ENCODE measurements at places on chromosomes 5 and 9.

GRCh38 chr9:129746092-129746777 lies 6.6 kb downstream of the PTGES start:
- peaks cover 72% of the 10 kb centered on the region for H3K36me3 ChIP-seq
- no peaks in the 10 kb centered on the region for H3K27me3 ChIP-seq
- H3K27ac ChIP-seq: no peak overlapping the region
- DNase-seq: no peak
- no peak overlapping the region for H3K4me3 ChIP-seq

DNA sequence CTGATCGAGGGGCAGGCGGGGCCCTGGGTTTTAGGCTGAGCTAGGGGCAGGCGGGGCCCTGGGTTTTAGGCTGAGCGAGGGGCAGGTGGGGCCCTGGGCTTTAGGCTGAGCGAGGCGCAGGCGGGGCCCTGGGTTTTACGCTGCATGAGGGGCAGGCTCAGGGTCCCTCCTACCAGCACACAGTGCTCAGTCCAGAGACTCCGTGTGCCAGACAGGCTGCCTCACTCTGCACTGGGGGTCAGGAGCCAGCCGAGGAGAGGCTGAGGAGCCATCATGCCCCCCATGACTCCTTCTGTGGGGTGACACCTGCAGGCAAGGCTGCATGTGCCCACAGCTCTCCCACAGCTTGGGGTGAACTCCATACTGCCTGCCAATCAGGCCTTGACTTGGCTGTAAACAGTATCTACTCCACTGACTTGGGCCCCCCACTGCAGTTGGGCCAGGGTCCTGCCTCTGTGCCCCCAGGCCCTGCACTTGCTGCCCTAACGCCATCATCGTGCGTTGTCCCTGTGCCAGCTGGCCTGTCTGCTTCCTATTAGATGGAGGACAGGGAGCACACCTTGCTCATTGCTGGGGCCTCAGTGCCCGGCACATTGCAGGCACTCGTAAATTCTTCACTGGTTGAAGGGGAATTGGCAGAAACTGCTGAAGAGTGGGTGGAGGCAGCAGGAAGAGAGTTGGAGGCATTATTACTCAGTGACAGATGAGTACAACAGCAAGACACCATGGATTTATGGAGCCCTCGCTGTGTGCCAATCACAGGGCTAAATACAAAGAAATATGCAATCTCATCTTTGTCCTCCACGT lies 78.6 kb downstream of the AMBP start:
- H3K27me3 ChIP-seq: no peaks in the 10 kb centered on the region
- H3K4me3 ChIP-seq: no peak overlapping the region
- no peak for DNase-seq

DNA sequence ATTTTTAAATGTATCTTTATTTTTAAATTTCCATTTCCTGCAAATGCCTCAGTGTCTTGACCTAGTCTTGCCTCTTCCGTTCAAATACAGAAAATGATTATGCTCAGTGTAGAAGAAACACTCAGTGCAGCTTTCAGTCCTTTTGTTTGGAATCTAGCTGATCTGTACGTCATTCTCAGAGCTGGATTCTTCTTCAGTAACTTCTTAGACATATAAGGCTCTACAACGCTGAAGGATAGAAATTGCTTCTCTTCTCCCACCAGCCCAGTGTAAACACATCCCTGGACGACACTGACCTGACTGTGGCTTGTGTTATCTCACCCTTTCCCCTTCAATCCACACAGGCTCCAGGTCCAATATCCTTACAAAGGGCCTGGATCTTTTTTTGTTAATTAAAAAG lies 3.2 kb upstream of the ALDH1B1 start:
- H3K4me1 ChIP-seq: peaks cover 27% of the 10 kb centered on the region
- peak; percentile 32 for DNase-seq
- H3K36me3 ChIP-seq: no peaks in the 10 kb centered on the region
- H3K4me3 ChIP-seq: no peak overlapping the region
- H3K27ac ChIP-seq: no peak overlapping the region
- H3K27me3 ChIP-seq: no peaks in the 10 kb centered on the region

DNA sequence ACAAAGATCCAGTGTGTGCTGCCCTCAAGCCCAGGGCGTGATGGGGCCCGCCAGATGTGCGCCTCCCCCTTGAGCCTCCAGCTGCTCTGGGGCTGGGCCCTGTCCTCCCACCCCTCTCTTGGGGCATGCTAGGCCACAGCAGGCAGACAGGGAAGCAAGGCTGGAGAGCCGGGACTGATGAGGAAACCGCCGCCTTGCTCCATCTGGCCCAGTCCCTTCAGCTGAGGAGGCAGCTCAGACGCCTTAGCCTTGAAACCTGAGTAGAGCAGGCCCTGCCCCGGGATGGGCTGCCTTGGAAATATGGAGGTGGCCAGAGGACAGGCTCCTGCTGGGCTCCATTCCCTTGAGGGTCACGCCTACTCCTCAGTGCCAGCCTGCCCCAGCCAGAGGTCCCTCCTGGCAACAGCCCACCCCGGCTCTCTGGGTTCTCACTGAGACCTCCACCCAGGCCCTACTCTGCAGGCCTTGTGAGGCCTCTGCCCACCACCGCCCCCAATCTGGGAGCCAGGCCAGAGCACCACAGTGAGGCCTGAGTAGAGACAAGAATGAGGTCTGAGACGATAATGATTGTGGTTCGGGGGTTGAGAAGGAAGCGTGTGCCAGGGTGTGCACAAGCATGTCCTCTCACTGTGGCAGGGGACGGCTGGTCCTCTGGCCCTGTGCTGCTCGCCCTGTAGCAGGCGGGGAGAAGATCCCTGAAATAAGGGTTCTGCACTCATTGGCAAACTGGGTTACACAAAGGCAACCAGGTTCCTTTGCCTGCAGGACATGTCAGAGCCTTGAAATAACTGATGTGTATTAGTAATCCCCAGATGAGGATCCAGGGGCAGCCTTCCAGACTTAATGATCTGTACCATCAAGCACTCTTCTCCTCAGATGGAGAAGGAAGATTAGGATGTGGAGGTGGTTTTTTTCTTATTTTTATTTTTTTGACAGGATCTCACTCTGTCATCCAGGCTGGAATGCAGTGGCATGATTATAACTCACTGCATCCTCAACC lies 30.9 kb downstream of the CXXC5 start:
- no peak for DNase-seq
- H3K4me1 ChIP-seq: peaks cover 74% of the 10 kb centered on the region
- H3K27ac ChIP-seq: peak overlapping the region; percentile 53
- peaks cover 76% of the 10 kb centered on the region for H3K36me3 ChIP-seq
- H3K4me3 ChIP-seq: no peak overlapping the region

DNA sequence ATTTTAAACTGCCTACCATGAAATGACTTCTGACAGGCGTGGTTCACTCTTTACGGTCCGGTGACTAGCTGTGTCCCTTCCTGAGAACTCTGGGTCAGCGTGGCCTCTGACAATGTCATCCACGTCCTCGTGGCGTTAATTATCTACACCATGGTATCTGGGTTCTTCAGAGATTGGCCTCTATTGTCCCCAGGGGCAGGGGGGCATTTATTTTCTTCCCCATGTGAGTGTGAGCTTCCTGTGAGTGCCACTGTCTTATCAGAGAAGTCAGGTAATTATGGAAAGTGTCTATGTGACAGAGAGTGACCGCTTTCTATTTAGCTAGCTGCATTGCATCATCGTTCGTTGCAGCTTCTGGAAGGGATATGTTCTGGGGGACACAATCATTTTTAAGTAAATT lies 77.2 kb downstream of the FBXL7 start:
- no peak overlapping the region for H3K4me3 ChIP-seq
- H3K27ac ChIP-seq: no peak overlapping the region
- DNase-seq: no peak
- H3K36me3 ChIP-seq: peaks cover 5% of the 10 kb centered on the region
- no peaks in the 10 kb centered on the region for H3K27me3 ChIP-seq

DNA sequence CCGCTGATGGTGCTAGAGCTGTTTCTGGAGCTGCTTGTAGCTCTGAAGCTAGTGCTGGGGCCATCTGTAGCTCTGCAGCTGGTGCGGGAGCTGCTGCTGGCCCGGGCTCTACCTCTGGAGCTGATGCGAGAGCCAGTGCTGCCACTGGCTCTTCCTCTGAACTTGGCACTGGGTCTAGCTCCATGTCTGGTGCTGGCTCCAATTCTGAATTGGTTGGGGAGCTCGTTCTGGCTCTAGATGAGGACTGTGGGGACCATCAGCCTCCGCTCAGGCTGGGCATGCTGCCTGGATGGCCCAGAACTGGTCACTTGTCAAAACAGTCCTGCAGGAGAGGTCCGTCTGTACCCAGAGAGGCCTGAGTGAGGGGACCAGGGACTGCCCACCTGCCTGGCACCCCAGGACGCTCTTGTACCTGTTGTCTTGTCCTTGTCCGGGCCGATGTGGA lies 21.5 kb downstream of the OBP2B start:
- no peak for DNase-seq
- H3K4me3 ChIP-seq: no peak overlapping the region
- H3K27me3 ChIP-seq: peaks cover 44% of the 10 kb centered on the region
- H3K4me1 ChIP-seq: peaks cover 7% of the 10 kb centered on the region

DNA sequence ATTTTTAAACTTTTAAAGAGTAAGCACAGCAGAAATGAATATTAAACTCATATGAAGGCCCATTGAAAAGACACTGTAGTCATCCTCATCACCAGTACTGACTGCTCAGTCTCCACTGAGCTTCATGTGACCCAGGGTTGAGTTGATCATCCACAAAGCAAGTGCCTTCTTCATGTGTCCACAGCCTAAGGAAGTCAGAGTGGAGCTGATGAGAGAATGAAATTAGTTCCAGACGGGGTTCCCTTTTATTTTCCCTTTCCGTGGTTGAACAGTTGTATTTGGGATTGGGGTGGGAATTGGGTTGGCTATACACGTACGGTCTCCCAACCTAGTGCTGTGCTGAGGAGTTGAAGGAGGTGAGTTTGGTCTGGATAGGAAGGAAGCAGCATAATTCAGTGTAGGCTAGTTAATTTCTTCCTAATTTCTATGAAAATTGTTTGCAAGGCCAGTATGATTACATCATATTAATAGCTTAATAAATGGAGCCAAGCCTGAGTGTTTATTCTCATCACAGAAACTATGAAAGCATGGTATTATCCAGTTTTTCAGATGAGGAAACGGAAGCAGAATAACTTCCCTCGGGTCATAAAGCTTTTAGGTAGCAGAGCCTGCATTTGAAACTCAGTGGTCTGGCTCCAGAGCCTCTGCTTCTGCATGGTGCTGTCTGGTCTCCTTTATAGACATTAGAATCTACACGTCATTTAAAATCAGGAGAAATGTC lies 103.9 kb upstream of the DMRT1 start:
- H3K4me3 ChIP-seq: no peak overlapping the region
- no peak for DNase-seq
- H3K27ac ChIP-seq: peak overlapping the region; percentile 75
- H3K4me1 ChIP-seq: peaks cover 16% of the 10 kb centered on the region
- peaks cover 21% of the 10 kb centered on the region for H3K36me3 ChIP-seq
